ENCODE measurements at places on chromosomes 7 and 10. TPM values are rescaled to one million over a fixed set of nuclear protein-coding genes. Genes with fewer than 3 reads are reported as not detected.

DNA sequence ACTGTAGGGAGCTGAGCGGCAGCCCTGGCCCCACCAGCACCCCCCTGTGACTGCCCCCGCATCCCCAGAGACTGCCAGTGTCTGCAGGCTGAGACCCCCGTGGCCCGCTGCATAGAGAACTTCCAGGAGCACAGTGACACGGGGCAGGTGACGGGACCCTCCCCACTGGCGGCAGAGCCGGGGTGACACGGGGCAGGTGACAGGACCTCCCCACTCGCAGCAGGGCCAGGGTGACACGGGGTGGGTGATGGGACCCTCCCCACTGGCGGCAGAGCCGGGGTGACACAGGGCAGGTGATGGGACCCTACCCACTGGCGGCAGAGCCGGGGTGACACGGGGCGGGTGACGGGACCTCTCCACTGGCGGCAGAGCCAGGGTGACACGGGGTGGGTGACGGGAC, 2.3 kb downstream of the GPER1 start:
- no peak overlapping the region for H3K27ac ChIP-seq
- H3K4me3 ChIP-seq, result no peak overlapping the region
- H3K27me3 ChIP-seq, result no peaks in the 10 kb centered on the region
- peaks cover 12% of the 10 kb centered on the region for H3K4me1 ChIP-seq

DNA sequence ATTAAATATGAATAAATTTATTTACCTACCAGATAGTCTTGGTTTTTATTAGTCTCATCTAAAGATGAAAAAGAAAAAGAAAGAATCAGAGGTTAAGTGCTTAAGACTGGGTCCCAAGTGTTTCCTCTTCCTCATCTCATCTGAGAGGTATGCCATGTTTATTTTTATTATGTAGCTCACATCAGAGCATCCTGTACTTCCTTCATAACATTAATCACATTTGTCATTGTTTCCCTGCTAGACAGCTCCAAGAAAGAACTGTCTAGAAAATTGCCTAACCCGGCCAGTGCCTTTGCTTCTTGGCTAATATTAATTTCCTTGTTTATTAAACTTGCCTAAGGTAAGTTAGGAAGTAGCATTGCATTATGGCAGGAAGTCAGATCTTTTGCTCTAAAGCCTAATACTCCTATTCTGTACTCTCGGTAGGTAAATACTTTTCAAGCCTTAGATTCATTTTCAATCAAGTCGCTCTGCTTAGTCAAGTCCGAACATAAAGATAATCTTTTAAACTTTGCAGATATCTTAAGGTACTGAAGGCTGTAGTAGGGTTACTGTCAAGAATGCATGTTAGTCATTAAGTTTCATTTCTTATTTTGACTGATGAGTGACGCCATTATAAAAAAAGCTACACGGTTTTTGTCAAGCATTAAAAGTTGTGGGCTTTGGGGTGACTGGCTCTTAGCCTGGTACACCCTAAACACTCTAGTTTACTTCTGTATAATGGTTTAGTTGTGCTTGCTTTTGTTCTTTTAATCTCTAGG, 47.4 kb downstream of the ZMYND11 start:
- no peaks in the 10 kb centered on the region for H3K27me3 ChIP-seq
- H3K27ac ChIP-seq, result peak overlapping the region; percentile 97
- peaks cover 31% of the 10 kb centered on the region for H3K4me1 ChIP-seq
- H3K4me3 ChIP-seq, result peak overlapping the region; percentile 90
- DNase-seq, result peak; percentile 35

GRCh38 chr10:2777666-2778355, 289.5 kb upstream of the PFKP start:
- H3K36me3 ChIP-seq, result no peaks in the 10 kb centered on the region
- H3K27ac ChIP-seq, result no peak overlapping the region
- no peak overlapping the region for H3K4me3 ChIP-seq

DNA sequence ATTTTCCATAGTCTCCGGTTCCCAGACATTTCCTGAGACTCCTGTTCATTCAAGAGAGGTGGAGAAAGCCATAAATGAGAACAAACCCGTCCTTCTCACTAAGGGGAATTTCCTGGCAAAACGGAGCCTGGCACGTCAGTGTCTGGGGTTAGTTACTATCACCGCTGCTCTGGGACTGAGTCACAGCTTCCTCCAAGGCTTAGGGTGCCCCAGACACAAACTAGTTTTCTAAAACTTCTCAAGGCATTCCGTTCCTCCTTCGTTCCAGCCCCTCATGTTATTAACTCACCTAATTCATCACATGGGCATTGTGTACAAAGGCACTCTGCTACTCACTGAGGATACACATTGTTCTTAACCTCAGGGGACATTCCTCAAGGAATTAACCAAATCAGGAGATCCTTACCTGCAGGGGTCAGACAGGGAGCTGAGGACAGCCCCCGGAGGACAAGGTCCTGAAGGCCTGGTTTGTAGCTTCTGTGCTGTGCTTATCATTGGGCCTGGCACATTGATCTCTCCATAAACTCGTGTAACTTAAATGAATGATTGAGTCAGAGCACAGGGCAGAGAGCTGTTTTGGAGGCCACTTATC, 103.0 kb upstream of the KLF6 start:
- peaks cover 1% of the 10 kb centered on the region for H3K36me3 ChIP-seq
- H3K27ac ChIP-seq, result peak overlapping the region; percentile 96
- DNase-seq, result peak; percentile 73

Gene SYT15
- 1.6 TPM for total RNA-seq

Gene SLIT1
- total RNA-seq, result 0.65 TPM
